ENCODE measurements at places on chromosomes 6 and 20.

GRCh38 chr6:40138273-40138720 lies 204.0 kb upstream of the MOCS1 start:
- DNase-seq = no peak

DNA sequence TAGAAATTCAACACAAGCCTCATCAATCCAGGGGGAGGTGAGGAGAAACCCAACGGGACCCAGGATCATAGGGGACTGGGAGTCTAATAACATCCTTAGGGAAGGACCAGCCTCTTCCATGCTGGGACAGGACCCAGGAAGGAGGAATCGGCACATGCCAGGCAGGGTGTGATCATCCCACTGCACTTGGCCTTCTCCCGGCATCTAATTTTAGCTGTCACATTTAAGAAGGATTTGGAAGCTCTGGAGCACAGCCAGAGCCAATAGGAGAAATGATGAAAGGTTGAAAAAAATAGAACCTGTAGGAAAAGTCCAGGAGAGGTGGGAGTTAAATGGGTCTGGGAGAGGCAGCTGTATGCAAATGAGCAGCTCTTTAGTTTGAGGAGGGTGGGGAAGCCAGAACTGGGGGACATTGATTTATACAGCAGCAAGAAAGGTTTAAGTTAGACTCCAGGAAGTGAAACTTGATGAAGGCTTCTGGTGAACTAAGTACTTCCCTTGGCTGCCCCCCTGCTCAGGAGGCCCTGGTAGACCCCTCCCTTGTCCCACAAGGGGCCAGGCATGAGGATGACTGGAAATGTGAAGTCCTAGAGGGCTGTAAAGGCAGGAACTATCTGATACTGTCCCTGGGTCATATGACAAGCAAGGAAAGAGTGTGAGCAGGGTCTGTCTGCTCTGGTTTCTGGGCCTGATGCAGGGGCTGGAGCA lies 260.3 kb downstream of the LRFN2 start:
- DNase-seq = no peak

DNA sequence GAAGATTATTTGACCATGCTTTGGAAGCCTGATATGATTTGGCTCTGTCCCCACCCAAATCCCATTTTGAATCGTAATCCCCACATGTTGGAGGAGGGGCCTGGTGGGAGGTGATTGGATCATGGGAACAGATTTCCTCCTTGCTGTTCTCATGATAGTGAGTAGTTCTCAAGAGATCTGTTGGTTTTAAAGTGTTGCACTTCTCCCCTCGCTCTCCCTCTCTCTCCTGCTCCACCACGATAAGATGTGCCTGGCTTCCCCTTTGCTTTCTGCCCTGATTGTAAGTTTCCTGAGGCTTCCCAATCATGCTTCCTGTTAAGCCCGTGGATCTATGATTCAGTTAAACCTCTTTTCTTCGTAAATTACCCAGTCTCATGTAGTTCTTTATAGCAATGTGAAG lies 21.7 kb upstream of the FAM217A start:
- no peak for DNase-seq

GRCh38 chr20:32068174-32068573 lies 16.1 kb downstream of the HCK start:
- DNase-seq = no peak

DNA sequence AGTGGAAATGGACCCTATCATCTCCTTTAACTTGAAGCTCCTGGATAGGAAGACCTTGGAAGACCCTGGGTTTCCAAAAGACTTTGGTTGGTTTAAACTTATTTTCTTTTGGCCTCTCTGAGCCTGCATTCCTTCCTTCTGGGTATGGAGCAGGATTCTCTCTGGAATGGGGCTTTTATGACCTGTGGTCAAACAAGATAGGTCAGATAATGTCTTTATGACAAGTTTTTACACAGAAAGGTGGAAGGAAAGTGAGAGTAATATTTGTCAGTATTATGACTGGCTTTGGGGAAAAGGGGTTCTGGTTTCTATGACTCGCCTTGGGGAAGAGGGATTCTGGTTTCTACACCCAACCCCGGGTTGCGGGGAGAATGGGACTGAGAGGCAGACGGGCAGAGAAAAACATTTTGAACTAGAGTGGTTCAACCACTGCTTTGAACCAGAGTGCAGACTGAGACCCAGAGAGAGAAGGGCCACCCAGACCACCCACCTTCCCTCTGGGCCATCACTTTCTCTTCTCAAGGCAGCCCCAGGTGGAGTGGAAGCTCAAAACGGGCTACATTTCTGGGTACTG lies 37.6 kb upstream of the KCNK5 start:
- DNase-seq = no peak

- DNase-seq = no peak
These were observed 33.2 kb downstream of the PLCG1 start for GRCh38 chr20:41170386-41171105.

GRCh38 chr6:81978230-81978629 lies 225.7 kb upstream of the TENT5A start:
- DNase-seq = no peak

DNA sequence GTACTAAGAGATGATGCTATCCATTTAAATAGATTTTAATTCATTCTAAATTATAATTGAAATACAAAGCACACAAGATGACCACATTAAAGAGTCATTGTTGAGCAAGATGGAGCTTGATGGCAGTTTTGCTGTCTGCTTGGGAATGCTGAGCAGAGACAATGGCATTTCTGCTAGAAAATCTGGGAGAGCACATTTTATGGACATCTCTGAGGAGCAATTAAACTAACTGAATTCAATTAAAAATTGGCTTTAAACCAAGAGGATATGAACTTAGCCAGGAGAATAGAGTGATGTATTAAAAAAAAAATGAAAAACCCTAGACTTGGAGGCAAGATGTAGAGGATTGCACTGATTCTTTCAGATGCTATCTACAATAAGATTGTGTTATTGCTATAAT lies 19.1 kb upstream of the ADGRB3 start:
- DNase-seq = no peak

- no peak for DNase-seq
These were observed 104.1 kb upstream of the FOXA2 start for GRCh38 chr20:22688485-22688884.

- no peak for DNase-seq
These were observed 57.4 kb downstream of the NCOA6 start for GRCh38 chr20:34768096-34768495.

GRCh38 chr6:165819394-165819793 lies 156.4 kb upstream of the PDE10A start:
- no peak for DNase-seq

GRCh38 chr20:49469060-49469459 lies 13.4 kb downstream of the KCNB1 start:
- DNase-seq = no peak

- DNase-seq = no peak
These were observed 31.0 kb downstream of the TOMM6 start for GRCh38 chr6:41818271-41819054.

Data from activated gamma-delta T cell (primary cell).